Sigmoid colon (tissue), 7 donors: ENCODE measurements at places on chromosomes 4 and X. TPM values are rescaled to one million over a fixed set of nuclear protein-coding genes. Genes with fewer than 3 reads are reported as not detected.

DNA sequence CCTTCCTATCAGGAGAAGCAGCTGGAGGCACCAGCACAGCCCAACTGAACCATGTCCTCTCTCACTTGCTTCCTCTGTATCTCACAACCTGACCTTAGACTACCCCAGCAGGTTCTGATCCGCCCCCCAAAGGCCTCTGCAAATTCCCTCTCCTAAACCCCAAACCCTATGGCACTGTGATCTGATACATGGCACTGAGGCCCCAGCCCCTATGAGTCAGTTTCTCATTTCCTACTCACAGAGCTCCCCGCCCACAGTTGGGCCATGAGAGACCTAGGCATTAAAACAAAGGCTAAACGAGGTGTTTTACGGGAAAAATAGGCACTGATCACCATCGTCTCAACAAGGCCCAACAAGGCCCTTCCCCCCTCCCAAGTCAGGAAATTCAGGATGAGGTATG, 19.1 kb downstream of the SASH3 start:
- DNase-seq: no peak

GRCh38 chr4:153204247-153204671, at the start of gene TRIM2:
Gene TRIM2 (plus strand): TSS chr4:153204443. CDS start chr4:153204531, 88 bp downstream.
- peak; percentile 84 for DNase-seq

Gene AREG
- total RNA-seq: 10.9 TPM

Gene EDNRA
- 5.3 TPM for total RNA-seq

DNA sequence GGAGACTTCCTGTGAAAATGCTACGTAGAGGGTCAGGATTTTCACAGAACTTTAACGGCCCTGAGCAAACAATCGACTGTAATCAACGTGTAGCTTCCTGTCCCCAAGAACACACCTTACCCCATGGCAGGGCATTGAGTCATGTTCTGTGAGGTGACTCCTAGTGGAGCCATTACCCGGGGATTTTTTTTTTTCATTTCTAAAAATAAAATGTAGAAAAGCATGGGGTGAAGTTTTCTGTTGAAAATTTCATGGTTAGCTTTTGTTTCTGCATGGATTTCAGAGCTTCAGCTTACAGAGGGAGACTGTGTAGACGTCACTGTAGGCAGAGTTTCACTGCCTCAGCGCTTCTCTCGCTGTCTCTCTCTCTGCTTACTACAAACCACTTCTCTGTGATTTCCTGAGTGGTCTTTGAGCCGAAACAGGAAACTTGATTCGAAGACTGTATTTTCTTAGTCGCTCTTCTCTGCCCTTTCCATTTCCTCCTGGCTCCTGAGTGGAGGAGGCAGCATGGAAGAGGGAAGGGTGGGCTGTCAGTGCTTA, 111.7 kb downstream of the NFKB1 start:
- DNase-seq: no peak

DNA sequence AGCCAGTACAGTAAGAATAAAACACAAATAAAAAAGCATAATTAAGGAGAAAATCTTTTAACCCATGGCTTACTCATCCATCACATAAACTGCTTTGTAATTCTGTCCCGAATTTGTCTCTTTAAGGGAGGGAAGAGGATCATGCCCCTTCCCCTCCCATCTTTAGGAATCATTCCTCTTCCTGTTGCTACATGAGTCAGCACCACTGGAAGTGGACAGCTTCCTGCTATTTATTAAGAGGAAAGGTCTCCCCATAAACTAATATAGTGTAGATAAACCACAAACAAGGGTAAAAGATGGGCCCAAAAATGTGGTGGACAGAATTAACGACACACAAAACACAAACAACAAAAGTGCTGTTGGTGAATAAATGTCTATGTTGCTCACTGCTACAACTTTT, 75.8 kb downstream of the PPP3CA start:
- DNase-seq: no peak

DNA sequence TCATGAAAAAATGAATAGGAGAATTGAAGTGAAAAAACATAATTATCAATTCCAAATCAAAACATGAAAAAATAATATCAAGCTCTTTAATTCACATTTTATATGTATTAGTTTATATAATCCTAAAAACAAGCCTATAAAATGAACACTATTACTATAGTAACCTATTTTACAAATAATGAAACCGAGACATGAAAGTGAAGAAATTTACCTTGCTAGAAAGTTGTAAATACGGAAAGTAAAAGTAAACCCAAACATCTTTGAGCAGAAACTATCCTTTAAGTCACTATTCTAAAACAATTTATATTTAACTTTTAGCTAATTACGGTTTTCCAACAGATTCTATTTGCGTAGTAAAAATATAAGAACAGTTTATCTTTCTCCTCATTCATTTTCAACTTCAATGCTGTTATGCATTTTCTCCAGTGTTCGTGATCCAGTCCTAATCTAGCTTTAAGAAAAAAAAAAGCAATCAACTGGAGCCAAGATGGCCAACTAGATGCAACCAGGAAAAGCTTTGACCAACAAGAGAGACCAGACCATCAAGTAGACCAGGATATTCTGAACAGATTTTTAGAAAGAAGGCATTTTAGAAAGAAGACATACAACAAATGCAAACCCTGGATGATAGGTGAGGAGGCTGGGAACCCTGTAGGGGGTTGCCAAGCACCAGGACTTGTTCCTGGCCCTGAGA, 67.0 kb downstream of the DDX53 start:
- no peak for DNase-seq

DNA sequence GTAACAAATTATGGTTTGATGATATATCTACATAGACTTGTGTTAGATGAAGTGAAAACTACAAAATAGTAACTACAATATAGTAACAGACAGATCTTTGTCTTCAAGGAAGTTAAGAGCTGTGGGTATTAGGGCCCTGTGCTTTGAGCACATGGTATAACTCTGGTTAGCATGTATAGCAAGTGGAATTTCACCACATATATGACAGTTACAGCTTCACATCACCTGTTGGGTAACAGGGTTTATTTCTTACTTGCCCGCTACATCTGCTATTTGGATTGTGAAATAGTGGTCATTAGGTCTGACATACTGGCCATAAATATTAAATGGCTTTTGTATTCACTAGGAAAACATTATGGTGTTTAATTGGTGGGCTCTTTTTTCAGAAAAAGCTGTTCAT, 20.2 kb downstream of the OFD1 start:
- DNase-seq: no peak

DNA sequence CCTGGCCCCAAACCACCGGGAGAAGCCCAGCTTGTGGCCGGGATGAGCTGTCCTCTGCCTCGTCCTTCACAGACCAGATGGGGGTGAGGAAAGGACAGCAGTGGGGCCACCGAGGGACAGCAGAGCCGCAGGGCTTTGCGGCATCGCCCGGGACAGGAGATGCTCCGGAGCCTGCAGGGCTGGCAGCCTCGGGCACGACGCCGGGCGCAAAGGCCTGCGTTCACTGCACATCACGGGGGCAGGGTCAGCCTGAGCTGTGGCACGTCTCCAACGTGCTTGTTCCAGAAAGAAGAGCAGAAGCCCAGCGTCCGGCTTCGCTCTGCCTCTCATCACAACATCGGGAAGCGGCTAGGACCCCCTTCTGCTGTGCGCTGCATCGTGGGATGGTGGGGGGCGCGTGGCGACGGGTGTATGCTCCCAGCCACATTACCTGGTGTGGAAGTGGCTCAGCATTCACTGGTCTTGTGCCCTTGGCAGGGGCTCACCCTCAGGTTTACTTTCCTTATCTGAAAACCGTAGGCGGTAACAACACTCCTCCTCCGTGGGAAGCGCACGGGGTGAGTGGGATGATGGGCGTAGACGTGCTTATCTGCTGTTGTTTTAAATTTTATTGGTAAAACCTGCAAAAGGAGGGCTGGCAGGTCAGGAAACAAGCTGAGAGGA, 7.4 kb downstream of the TADA2B start:
- no peak for DNase-seq
